ENCODE measurements at places on chromosomes 16 and 17.

DNA sequence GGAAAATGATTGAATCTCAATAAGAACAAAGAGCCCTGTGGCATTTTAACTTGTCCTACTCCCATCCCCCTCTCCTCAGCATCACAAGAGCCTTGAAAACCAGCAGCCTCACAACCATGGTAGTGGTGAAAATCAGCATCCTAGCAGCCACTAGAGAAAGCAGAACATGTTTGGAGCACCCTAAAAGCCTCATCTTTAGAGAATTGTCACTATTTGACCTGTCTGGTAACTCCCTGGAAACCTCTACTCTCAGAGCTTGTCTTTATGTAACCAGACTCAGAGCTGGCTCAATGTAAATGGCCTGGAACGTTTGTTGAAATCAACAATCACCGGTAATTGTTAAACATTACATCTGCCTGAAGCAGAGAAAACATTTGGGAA is 70.8 kb downstream of the MMD start:
- no peak for DNase-seq

DNA sequence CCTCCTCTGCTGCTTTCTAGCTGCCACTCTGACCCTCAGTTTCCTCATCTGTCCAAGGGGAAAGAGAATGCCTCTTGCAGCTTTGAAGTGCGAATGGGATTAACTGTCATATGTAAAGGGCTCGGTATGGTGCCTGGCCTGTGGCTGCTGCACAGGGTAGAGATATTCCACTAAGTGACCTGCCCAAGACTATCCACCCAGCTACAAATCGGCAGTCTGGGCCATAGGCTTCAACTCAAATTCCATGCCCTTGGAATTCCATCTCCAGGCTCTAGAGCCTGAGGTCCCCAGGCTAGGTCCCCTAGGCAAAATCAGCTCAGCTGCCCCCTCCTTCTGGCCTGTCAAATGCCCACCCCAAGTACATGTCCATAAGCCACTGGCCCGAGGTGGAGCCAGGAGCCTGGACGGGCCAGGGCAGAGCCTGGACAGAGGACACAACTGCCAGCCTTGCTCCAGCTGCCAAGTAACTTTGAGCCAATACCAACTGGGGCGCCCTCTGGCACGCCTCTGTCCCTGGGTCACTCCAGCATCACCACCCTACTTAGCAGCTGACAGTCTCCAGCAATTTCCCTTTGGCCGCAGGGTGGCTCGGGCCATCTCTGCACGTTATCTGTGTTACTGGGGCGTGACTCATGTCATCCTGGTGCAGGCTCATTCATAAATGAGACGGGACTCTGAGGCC is 57.2 kb downstream of the SDK2 start:
- no peak for DNase-seq

GRCh38 chr17:21105064-21105894 is 21.5 kb upstream of the DHRS7B start:
- DNase-seq: no peak

DNA sequence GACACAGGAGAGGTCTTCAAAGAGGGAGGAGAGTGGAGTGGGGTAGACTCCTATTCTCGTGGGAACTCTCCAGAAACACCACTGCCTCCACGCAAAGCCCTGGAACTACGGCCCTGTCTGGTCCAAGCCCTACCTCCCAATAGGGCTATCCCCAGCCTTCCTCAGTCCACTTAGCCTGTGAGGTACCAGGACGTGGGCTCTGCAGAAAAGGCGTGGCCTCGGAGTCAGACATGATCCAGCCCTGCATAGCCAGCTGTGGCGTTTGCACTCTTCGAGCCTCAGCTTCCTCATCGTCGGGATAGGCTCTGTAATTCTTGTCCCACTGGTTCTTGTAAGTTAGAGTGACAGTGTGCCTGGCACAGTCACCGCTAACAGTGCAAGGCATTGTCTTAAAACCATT is 13.8 kb downstream of the ENDOV start:
- no peak for DNase-seq

DNA sequence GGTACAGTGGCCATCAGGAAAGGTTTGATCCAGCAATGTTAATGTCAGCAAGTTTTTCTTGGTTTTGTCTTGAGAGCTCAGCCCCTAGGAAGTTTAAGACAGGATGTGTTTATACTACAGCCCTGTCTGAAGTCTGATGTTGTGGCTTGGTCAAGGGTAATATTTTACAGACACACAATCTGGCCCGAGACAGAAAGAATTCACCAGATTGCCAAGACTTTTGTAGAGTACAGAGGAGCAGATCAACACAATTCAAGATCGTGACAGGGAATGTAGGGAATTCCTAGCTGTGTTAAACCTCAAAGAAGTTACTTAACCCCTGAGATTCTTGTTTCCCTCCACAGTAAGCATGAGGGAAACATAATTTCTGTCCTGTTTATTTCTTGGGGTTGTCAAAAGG is 63.1 kb downstream of the SHISA9 start:
- DNase-seq: no peak

DNA sequence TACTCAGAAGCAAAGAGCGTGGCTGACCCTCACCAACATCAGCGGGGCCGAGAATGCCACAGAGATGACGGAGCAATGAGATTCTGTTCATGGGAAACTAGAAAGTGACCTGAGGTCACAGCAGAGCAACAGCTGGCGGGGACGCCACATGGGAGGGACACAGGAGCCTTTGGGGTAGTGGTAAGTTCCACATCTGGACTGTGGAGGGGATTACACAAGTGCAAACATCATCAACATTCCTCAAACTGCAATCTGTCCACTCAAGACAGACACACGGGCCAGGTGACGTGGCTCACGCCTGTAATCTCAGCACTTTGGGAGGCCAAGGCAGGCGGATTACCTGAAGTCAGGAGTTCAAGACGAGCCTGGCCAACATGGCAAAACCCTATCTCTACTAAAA is 11.2 kb downstream of the HAGH start:
- no peak for DNase-seq

- DNase-seq: no peak
These were observed 77.2 kb downstream of the AATF start for GRCh38 chr17:37025847-37026530.

- DNase-seq: no peak
These were observed 28.8 kb downstream of the ORC6 start for GRCh38 chr16:46718214-46718613.

DNA sequence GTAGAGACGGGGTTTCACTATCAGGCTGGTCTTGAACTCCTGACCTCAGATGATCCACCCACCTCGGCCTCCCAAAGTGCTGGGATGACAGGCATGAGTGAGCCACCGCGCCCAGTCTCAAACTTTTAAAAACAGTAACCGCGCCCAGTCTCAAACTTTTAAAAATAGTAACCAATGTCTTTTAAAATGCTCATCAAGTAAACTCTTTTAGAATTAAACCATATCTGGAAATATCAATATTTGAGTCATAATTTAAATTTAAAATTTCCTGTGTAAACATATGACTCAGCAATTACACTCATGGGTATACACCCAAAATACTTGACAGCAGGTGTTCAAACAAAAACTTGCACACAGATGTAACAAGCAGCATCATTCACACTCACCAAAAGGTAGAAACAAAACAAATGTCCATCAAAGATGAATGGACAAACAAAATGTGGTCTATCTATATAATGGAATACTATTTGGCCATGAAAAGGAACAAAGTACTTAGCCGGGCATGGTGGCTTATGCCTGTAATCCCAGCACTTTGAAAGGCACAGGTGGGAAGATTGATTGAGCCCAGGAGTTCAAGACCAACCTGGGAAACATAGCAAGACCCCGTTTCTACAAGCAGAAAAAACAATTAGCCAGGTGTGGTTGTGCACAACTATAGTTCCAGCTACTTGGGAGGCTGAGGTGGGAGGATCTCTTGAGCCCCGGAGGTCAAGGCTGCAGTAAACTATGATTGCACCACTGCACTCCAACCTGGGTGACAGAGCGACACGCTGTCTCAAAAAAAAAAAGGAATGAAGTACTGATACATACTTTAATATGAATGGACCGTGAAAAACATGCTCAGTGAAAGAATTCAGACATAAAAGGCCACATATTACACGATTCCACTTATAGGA is 20.2 kb downstream of the ENPP7 start:
- no peak for DNase-seq

- no peak for DNase-seq
These were observed 39.3 kb downstream of the TADA2A start for GRCh38 chr17:37446027-37446426.

GRCh38 chr17:16953841-16954240 is 18.1 kb downstream of the TNFRSF13B start:
- DNase-seq: no peak

Measured in thoracic aorta (tissue), 2 donors.